ENCODE measurements at places on chromosomes 3 and 15.

- DNase-seq, result no peak
Measured at GRCh38 chr3:51961602-51962569, 5.4 kb downstream of the PCBP4 start.

GRCh38 chr3:17979252-17979651, 236.8 kb upstream of the TBC1D5 start:
- no peak for DNase-seq

DNA sequence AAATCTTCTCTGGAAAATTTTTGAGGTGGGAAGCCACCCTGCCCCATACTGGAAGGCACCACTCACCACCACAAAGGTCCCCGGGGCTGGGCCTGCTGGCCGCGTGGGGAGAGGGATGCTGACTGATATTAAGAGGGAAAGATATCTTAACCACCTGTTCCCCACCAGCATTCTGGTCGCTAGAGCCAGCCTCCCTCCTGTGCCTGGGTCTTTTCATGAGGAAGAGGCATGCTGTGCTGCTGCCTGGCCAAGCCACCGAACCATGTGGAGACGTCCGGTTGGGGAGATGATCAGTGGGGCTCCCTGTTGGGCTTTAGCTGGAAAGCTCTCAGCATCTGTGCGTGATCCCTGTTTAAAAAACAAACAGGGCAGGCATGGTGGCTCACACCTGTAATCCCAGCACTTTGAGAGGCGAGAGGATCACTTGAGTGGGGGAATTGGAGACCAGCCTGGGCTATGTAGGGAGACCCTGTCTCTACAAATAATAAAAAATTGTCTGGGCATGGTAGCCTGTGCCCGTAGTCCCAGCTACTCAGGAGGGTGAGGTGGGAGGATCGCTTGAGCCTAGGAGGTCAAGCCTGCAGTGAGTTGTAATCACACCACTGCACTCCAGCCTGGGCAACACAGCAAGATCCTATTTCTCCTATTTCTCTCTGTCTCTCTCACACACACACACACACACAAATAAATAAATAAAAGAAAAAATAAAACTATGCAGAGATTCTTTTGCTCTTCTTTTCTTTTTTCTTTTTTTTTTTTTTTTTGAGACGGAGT, 1.0 kb downstream of the KLHL18 start:
- peak; percentile 35 for DNase-seq

DNA sequence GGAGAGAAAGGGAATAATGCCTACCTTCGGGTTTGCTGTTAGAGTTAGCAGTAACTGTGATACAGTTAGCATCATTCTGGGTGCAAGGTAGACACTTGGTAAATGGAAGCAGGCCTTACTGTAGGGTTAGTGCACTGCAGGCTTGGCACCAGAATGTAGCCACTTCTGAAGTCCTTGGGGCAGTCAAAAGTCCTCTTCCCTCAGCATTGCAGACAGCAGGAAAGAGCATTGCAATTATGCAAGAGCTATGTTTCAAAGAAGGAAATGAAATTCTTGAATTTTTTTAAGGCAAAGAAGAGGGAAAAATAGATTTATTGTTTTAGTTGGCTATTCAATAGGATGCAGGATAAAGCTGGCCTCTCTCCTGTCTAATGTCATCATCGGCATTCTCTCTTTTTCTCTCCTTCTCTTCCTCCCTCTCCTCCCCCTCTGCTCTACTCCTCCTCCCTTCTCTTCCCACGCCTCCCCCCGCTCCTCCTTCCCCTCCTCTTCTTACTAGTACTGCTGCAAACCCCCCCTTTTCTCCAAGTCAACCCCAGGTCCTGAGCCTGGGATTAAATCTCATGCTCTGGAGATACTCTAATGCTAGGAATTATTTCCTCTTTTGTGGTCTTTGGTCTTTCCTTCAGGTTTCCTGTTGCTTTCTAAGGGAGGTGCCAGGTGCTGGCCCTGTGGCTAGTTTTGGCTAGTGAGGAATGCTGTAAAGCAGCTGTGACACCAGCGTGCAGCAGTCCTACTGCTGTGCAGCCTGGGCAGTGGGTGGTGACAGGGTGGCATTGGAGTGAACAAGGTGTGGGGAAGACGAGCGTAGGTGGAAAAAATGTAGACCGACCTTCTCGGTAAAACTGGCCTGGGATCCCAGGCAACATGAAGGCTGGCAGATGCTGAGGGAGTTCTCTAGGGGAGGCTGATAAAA, 21.7 kb downstream of the EEFSEC start:
- DNase-seq, result no peak

- peak; percentile 9 for DNase-seq
Measured at GRCh38 chr15:80264031-80264430, 12.0 kb upstream of the CTXND1 start.

GRCh38 chr3:188627652-188628051, 473.7 kb downstream of the LPP start:
- DNase-seq, result peak; percentile 95

DNA sequence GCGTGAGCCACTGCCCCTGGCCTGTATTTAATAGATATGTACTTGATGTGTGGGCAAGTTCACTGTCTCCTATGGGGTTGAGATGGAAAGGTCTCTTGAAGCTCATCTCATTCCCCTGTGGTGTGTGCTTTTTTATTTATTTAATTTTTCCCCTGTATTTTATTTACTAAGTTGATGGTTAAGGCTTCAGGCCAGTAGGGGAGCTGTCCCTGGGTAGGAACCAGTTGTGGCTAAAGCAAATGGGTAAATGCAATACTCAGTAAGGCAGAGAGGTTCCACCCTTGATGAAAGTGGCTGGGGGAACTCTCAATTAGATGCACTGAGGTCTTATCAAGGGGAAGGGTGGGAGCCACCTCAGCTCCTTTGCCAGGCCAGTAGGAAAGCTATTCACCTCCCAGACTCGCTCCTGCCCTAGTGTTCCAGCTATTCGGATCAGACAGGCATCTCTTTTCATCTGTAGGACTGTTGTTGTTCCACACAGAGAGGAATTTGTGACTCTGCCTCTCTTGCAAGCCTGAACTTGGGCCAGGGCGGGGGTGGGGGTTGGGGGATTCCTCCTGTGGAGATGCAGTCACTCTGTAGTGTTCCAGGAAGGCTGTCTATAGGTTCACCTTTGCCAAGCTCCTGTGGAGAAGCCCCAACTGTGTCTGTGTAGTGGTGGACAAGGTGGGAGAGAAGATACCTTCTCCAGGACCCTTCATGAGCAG, 26.1 kb downstream of the PCCB start:
- DNase-seq, result no peak

DNA sequence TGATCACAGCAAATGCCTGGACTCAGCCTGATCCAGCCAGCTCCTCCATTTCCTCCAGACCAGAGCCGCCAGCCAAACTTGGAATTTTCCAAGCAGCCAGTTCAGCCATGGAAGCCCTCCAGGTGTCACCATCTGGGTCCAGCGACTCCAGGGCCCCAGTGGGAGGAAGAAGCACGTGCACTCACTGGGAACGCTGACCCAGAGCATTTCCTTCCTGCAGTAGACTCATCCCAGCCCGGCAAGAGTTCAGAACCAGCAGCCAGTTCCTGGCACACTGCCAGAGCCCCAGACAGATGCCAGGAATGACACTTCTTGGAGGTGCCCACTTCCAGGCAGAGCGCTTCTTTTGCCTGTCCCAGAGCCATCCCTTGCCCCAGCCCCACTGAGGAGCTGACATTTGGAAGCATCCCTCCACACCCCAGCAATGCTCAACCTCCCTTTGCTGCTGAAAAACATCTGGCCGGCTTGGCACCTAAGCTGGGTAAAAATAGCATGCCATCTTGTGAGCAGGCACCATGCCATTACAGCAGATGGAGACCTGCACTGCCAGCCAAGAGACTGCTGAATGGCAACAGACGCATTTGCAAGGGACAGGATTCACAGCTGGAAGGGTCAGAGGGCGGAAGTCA, 460.3 kb upstream of the PROK2 start:
- DNase-seq, result no peak

DNA sequence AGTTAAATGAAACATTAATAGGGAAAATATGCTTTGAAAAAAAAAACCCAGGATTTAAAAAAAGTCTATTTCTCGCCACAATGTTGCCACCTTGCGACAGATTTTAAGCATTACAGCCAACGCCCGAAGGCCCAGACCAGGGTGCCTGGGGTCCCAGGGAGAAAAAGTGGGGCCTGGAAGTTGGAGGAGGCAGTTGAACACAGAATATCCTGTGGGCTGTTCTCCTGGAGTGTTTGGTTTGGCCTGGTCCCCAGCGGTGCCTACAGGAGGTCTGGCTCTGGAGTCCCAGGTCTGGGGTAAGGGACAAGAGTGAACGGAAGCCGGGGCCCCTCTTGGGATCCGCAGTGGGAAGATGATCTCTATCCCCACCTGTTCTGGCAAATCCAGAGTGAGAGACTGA, 3.4 kb downstream of the RNU6-1 start:
- DNase-seq, result peak; percentile 67

GRCh38 chr3:31224936-31225335, 307.8 kb upstream of the STT3B start:
- no peak for DNase-seq

- DNase-seq, result no peak
Measured at GRCh38 chr3:197015790-197016736, 13.6 kb downstream of the MELTF start.

DNA sequence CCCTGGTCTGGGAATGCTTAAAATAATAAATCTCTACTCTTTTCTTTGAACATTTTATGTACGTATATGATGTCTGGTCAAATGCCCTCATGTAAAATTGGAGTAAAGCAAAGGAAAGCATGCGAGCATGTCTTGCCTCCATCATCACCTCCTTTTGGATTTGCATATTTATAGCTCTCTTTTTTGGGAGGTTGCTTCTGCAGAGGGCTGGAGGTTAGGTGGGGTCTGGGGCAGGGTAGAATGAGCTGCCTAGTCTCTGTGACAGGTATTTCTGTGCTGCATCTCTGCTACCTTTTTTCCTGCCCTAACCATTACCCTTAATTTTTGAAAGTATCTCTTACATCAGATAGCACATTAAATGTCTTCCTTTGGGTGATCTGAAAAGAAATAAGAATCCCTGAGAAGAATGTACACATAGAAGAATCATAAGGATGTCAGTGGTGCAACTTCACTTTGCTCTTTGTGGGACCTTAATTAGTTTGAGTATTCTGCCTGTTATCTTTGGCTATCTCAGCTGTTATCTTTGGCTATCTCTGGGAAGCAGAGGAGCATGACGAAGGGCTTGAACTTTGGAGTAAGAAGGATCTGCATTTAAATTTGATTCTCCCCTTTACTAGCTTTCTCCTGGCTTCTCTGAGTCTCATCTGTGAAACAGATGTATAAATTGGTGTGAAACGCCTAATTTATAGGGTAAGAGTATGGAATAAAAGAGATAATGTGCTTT, 40.2 kb downstream of the PPM1L start:
- DNase-seq, result no peak

DNA sequence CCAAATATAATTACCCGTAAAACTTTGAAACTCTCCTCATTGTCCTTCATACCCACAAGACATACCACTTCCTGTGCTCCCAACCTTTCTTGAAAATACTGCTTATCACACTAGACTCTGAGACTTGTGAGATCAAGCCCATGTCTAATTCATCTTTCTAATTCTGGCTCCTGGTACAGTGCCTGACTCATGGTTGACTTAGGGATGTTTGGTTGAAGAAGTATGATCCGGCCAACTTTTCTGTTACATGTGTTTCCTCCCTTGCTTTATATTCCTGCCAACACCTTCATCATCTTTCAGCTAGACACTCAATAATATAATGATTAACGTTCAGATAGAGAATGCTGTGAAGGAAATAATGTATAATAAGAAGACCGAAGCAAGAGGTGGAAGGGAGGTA, 58.2 kb downstream of the MEX3B start:
- no peak for DNase-seq

- DNase-seq, result no peak
Measured at GRCh38 chr15:80585544-80586018, 109.5 kb upstream of the ABHD17C start.

DNA sequence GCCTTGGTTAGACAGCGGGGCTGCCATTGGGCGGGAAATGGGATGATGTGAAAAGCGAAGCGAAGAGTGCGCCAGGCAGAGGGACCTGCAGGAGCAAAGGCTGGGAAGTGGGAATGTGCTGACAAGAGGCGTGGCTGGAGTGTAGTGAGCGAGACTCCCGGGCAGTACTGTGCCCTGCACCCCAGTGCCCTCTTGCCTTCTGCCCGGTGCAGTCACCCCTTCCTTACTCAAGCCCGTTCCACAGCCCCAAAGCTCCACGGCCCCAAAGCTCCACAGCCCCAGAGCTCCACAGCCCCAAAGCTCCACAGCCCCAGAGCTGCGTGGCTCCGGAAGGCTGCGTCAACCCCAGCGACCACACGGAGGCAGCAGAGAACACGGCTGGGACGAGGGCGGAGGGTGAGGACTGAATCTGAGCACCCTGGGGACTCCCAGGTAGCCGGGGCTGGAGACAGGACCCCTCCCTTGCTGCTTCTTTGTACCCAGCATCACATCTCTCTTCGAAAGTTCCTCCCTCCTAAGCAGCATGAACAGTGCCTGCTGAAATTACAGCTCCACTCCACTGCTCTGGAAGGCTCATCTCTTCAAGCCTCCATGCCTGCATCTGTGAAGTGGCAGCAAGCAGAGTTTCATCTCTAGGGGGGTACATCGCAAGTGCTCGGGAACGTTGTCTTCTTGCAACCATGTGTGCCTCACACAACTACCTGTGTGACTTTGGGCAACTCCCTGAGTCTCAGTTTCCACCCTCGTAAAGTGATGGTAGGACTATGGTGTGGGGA, 108.9 kb downstream of the FBLN2 start:
- DNase-seq, result peak; percentile 52

- no peak for DNase-seq
Measured at GRCh38 chr3:45992133-45992729, 3.4 kb downstream of the FYCO1 start.

DNA sequence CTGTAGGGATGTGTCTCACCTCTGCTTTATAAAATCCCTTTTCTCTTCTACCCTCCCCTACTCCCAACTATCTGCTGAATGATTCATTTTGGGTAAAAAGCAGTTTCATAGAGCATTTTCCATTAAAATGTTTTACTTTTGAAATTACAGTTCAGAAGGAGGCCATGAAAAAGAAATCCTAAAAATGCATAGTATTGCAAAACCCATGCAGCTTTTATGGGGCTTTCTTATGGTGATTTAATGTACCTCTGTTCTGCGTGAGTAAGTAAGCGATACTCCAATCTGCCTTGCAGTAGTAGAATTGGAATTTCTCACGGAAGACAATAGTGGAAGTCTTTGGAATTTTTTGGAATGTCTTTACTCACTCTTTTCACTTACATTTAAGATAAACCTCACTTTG, 111.9 kb downstream of the ARPP21 start:
- DNase-seq, result no peak

GRCh38 chr15:86624261-86625036, 544.8 kb downstream of the AGBL1 start:
- DNase-seq, result peak; percentile 78

DNA sequence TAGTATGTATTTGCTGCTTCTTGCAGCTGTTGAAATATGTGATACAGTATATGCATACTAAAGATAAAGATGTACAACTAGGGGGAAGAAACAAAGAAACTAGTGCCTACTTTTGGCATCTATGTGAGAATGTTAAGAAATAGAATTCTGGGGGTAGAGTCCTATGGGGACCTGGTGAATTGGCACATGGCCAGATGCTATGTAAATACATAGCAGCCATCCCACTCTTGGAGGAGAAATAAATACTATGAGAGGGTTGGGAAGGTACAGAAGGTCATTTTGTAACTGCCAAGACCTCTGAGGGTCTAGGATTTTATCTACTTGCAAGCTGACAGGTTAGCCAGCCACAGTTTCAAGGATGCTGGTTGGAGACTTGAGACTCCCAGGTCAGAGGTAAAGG, 298.3 kb upstream of the TBL1XR1 start:
- DNase-seq, result no peak
